ENCODE measurements at places on chromosomes 2 and 18.

GRCh38 chr2:73112026-73112912 lies 479 bp downstream of the RAB11FIP5 start:
- no peak for DNase-seq

DNA sequence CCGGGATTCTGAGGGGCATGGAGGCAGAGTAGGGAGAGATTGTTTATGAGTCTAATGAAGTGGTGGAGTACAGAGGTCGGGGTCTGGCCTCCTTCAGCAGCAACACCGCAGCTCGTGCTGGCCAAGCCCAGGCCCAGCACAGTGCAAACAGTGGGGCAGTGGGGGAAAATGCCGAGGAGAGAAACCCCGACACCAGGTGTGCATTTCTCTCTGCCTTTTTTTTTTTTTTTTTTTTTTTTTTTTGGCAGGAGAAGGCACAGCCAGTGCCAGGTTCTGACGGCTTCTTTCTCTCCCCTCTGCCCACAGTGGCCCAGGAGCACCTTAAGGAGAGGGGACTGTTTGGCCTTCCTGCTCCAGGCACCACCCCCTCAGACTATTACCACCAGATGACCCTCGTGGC lies 219.3 kb downstream of the GLI2 start:
- DNase-seq: no peak

DNA sequence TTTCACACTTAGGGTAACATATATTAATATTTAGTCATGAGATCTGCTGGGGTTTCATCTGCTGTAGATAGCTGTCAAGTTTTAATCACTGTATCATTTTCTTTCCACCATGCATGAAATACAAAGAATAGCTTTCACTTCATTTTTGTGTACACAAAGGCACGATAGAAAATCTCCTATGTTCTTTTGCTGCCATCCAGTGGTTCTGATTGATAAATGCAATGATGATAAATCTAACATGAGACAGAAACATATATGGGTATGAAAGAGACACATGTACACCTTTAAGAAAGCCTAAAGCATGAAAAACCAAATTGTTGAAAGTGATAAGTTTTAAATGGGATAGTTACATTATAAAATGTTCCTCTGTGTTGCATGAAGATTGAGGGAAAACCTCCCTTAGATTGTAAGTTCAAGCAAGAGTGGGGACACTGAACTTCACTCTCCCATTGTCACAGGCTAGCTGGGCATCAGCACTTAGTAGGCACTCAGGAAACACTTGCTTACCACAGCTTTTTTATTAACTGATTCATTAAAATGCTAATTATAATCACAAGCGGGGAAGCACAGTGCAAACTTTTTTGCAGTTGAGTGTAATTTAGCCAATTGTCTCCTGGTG lies 31.2 kb downstream of the C1D start:
- no peak for DNase-seq

GRCh38 chr2:29936020-29936419 lies 14.6 kb upstream of the ALK start:
- DNase-seq: no peak

- no peak for DNase-seq
Observed at GRCh38 chr2:204726831-204727230, 181.6 kb downstream of the PARD3B start.
